ENCODE measurements at places on chromosomes 11 and 22.

- no peak overlapping the region for H3K27ac ChIP-seq
- H3K4me1 ChIP-seq = peaks cover 14% of the 10 kb centered on the region
- H3K4me3 ChIP-seq = no peak overlapping the region
- no peaks in the 10 kb centered on the region for H3K36me3 ChIP-seq
These were observed 125.1 kb downstream of the SERGEF start for GRCh38 chr11:17887779-17888178.

GRCh38 chr22:50610581-50610980 lies 10.0 kb downstream of the MAPK8IP2 start:
- H3K27me3 ChIP-seq = peaks cover 7% of the 10 kb centered on the region
- H3K4me3 ChIP-seq = no peak overlapping the region
- no peaks in the 10 kb centered on the region for H3K36me3 ChIP-seq
- DNase-seq = no peak
- H3K4me1 ChIP-seq = peaks cover 4% of the 10 kb centered on the region
- H3K27ac ChIP-seq = no peak overlapping the region

GRCh38 chr22:38467904-38468442 lies at the start of gene KDELR3:
TSS of gene KDELR3 (plus strand) at chr22:38468096. CDS start at chr22:38468234, 138 bp downstream.
- H3K36me3 ChIP-seq = no peaks in the 10 kb centered on the region
- no peak within 1 kb of the TSS for H3K27ac ChIP-seq
- H3K4me1 ChIP-seq = peaks cover 27% of the 10 kb centered on the region
- peak within 1 kb of the TSS; percentile 84 for H3K4me3 ChIP-seq
- DNase-seq = no peak

- DNase-seq = no peak
- peaks cover 22% of the 10 kb centered on the region for H3K4me1 ChIP-seq
- no peaks in the 10 kb centered on the region for H3K36me3 ChIP-seq
- H3K4me3 ChIP-seq = no peak overlapping the region
These were observed 112.9 kb downstream of the SLC36A4 start for GRCh38 chr11:93084727-93085505.

DNA sequence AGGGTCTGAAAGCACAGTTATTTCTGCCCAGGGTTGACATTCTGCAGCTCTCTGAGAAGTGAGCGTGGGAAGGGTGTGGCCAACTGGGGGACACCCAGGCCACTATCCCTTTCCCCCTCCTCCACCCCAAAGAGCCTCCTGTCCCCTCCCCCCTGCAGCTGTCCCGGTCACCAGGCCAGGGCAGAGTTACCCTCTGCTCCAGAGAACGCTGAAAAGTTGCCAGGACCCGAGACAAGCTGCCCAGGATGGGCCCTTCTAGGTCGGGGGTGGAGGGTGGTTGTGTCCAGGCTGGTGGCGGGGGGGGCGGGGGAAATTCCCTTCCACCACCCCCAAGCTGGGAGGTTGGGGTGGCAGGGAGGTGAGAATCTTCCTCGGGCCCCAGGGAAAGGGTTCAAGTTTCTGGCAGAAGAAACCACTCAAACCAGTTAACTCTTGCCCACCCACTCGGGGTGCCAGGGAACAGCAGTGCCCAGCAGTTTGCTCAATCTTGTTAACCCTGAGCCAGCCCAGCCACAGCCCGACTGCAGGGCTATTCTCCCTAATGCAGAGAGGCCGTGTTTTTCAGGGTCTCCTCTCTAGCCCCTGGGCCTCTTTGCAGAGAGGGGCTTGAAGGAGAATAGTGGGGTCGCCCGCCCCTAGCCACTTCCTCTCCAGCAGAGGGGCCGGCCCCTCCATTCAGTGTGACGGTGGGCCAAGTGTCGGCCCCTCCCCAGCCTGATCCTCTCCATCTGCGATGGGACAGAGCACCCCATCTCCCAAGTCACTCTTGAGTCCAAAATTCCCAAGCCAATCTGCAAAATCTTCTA lies 697 bp downstream of the LGALS1 start:
- no peaks in the 10 kb centered on the region for H3K36me3 ChIP-seq
- DNase-seq = no peak
- H3K27me3 ChIP-seq = peaks cover 5% of the 10 kb centered on the region
- H3K4me1 ChIP-seq = peaks cover 10% of the 10 kb centered on the region

- peaks cover 83% of the 10 kb centered on the region for H3K27me3 ChIP-seq
- no peak for DNase-seq
- no peaks in the 10 kb centered on the region for H3K36me3 ChIP-seq
- no peak overlapping the region for H3K4me3 ChIP-seq
- no peak overlapping the region for H3K27ac ChIP-seq
These were observed 3.6 kb upstream of the IGF2 start for GRCh38 chr11:2142762-2143202.

DNA sequence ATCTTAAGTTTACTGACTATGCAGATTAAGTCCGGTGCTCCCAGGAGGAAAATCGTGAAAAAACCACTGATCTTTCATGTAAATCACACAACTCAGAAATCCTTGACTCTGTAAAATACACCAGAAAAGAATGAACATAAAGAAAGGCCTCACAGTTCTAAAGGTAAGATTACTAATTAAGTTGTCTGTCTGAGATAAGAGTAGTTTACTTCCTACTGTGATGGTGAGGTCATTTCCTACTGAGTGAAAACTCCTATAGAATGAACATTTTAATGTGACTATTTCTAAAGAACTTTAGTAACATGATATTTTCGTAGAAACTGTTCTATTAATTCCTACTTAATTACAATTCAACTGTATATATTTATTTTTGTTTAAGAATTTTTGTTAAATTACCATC lies 774.4 kb upstream of the CHORDC1 start:
- H3K4me3 ChIP-seq = no peak overlapping the region
- no peak for DNase-seq
- no peaks in the 10 kb centered on the region for H3K27me3 ChIP-seq
- no peaks in the 10 kb centered on the region for H3K36me3 ChIP-seq
- H3K27ac ChIP-seq = no peak overlapping the region
- no peaks in the 10 kb centered on the region for H3K4me1 ChIP-seq

DNA sequence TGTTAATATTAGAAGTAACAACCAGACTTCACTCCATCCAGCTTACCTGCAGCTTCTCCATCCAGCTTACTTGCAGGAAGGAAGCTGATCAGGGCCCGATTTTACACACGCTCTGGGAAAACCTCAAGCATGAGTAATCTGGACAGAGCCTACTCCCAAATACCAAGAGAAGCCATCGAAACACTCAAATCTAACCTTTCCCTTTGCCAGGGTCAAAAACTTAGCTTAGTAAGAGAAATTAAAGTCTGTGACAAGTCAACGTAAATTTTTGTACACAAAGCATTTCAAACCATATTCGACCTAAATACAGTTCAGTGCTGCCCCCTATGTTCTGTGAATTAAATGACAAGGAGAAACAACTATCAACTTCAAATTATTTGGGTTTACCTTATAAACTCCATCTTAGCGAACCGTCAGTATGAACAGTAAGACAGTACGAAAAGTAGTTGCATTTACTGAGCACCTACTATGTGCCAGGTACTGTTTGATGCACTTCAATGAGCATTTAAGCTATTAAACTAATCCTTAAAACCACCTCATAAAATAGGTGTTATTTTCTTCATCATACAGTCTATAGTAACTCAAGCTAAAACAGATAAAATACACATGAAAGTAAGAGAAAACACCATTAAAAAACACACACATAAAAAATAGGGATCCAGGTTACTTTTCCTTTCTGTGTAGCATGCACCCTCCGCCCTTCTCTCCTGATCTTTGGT lies 36.9 kb downstream of the ARFGAP3 start:
- H3K4me1 ChIP-seq = no peaks in the 10 kb centered on the region
- DNase-seq = no peak
- H3K27me3 ChIP-seq = no peaks in the 10 kb centered on the region

DNA sequence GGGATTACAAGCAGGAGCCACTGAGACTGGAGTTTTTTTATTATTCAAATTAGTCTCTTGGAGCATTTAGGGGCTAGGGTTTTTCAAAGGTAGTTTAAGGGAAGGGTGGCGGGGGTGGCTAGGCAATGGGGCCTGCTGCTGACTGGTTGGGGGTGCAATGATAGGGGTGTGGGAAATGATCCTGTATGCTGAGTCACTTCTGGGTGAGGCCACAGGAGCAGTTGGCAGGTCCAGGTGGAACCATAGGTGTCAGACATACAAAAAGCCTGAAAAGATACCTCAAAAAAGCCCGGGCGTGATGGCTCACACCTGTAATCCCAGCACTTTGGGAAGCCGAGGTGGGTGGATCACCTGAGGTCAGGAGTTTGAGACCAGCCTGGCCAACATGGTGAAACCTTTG lies 13.7 kb downstream of the MTFP1 start:
- peaks cover 9% of the 10 kb centered on the region for H3K4me1 ChIP-seq
- no peak for DNase-seq
- no peaks in the 10 kb centered on the region for H3K36me3 ChIP-seq

DNA sequence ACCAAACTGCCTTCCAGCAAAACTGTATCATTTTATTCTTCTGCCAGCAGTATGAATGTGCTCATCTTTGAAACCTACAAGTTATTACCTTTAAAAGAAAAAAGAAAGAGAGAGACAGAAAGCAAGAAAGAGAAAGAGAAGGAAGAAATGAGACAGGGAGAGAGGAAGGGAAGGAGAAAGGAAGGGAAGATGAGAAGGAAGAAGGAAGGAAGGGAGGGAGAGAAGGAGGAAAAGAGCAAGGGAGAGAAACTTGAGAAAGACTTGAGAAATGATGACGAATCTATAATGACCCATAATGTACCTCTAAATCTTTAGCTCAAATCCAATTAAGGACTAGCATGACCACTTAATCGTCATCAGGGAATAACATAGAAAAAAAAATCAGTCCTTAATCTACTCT lies 11.4 kb upstream of the JAML start:
- no peaks in the 10 kb centered on the region for H3K36me3 ChIP-seq
- H3K4me3 ChIP-seq = no peak overlapping the region
- H3K27ac ChIP-seq = no peak overlapping the region
- H3K4me1 ChIP-seq = peaks cover 9% of the 10 kb centered on the region
- no peak for DNase-seq
- H3K27me3 ChIP-seq = peaks cover 49% of the 10 kb centered on the region

DNA sequence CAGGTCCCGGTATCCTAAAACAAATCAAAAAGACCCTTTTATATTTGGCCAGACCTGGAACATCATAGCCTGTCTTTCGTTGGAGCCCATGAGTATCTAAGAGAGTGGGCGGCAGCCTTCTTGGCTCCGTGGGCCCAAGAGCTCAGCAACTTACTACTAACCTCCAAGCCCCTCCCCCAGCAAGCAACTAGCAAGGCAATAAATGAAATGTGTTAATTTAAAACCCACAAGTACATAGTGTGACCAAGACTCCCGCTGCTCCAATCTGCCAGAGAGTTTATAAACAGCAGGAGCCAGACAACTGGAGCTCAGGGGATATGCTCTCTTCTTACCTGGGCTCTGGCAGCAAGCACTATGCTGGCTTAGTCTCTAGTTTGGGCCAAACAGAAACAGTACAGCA lies 40.8 kb upstream of the CYP2D6 start:
- H3K27me3 ChIP-seq = no peaks in the 10 kb centered on the region
- H3K4me3 ChIP-seq = no peak overlapping the region
- H3K36me3 ChIP-seq = peaks cover 3% of the 10 kb centered on the region
- DNase-seq = no peak
- peaks cover 39% of the 10 kb centered on the region for H3K4me1 ChIP-seq
- peak overlapping the region; percentile 65 for H3K27ac ChIP-seq

Measured in neural crest cell (in vitro differentiated cells).